Left renal cortex interstitium (tissue), 4 donors: ENCODE measurements at places on chromosomes 16 and 17.

GRCh38 chr16:30137897-30138296 lies 14.9 kb upstream of the MAPK3 start:
- no peak for DNase-seq

DNA sequence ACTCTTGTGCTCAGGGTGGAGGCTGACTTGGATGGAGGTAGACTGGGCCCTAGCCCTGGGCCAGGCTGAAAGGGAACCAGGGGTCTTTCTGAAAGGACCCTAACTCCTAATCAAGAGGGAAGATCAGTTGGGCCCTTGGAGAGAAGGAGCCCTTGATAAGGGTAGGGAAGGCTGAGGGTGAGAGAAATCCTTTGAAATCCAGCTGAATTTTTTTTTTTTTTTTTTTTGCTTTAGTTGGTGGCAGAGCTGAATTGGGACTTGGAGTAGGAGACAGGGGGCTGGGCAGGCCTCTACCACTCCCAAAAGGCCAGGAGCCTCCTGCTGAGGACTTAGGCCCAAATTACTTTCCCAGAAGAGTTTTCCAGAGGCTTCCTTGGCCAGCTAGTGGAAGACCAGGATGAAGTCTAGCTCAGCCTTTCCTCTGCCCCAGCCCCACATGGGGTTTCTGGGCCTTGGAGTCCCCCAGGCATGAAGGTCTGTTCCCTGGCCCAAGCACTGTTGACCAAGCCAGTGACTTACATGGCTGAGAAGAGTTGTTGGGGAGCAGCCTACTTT lies 643 bp upstream of the HOXB3 start:
- no peak for DNase-seq

DNA sequence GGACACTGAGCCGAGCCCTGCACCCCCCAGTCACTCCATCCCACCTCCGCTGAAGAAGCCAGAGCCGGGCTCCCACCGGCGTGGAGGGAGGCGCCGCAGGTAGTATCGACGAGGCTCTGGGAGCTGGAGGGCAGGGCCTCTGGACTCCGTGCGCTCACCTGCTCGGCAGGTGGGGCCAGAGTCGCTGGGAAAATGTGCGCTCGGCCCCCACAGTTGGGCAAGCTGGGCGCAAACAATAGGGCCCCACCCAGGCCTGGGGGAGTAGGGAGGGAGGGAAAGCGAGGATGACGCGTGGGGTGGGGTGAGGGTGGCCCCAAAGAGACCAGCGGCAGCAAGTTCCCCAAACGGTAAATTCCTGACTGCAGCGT lies 668 bp downstream of the JUP start:
- no peak for DNase-seq

- no peak for DNase-seq
Measured at GRCh38 chr17:63458478-63458877, 12.4 kb upstream of the CYB561 start.

GRCh38 chr17:34436607-34437006 lies 73.6 kb upstream of the CCL1 start:
- DNase-seq: no peak

GRCh38 chr16:79810449-79811189 lies 210.1 kb upstream of the MAF start:
- DNase-seq: no peak

GRCh38 chr17:81240761-81241160 lies 1.6 kb downstream of the NDUFAF8 start:
- DNase-seq: no peak
